ENCODE measurements at places on chromosomes 13 and 19.
A peak's percentile ranks its signal among the peaks of the same experiment; 100 is the strongest.

- ATAC-seq, result no peak
Observed at GRCh38 chr13:102825921-102826706, 19.7 kb upstream of the ERCC5 start.

GRCh38 chr19:49073514-49074378 lies 1.2 kb upstream of the KCNA7 start:
- ATAC-seq, result no peak

DNA sequence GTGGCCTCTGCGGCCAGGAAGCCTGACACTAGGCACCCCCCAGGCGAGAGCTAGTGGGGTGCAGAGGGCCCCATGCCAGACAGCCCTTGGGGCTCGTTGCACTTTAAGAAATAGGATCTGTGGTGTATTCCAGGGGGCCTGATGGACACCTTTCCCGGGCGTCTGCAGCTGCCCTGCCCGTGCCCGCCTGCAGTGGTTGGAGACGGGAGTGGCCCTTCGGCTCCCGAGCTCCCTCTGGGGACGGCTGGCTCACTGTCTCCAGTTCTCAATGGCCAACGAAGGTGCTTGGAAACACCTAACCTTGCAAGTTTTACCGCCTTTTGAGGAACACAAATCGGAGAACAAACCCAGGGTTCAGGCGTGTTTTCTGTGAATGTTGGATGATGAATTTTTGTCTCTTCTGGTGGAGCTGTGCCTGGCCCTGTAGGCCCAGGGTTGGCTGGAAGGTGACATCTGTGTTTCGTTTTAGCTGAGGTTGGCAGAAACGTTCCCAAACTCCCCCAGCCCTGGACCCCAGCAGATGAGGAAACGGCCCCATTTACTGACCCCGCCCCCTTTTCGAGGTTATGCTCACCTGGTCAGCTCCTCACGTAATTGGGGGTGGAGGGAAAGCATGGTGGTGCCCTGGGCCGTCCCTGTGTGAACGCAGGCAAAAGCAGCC lies 17.4 kb upstream of the NPAS1 start:
- no peak for ATAC-seq

DNA sequence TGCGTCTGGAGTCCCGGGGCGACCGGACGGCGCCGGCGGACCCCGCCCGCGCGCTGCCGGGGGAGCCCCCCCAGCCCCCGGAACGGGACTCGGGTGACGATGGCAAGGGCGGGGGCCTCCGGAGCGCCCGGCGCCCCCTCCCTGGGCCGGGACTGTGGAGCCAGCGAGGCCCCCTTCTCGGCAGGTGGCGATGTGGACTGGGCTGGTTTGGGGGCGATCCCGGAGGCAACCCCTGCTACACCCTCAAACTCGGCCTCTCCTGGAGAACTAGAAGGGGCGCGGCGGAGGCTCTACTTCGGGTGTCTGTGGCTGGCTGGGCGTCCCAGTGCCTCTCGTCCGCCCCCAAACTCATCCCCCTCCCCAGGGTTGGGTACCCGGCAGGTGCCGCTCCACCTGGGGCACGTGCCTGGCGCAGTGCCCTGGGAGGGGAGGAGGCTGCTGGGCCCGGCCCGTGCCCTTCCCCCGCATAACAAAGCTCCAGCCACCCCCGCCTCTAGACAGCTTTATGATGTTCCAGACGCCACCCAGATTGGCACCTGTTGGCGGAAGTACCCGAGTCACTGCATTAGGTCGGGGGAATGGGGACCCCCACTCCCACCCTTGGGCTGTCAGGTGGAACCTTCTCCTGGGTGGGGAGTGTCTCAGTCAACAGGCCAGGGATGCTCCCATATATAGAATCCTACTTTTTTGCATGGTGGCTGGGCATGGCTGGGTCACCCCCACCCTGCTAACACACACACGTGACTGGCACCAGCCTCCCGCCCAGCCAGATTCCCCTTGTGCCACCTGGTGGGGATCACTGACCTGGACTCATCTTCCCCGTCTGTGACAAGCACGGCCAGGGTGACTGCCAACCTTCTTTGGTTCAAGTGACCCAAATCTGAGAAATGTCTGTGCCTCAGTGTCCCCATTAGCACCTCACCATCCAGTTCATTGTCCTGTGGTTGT lies 722 bp downstream of the PKN1 start:
- peak; percentile 4 for ATAC-seq

DNA sequence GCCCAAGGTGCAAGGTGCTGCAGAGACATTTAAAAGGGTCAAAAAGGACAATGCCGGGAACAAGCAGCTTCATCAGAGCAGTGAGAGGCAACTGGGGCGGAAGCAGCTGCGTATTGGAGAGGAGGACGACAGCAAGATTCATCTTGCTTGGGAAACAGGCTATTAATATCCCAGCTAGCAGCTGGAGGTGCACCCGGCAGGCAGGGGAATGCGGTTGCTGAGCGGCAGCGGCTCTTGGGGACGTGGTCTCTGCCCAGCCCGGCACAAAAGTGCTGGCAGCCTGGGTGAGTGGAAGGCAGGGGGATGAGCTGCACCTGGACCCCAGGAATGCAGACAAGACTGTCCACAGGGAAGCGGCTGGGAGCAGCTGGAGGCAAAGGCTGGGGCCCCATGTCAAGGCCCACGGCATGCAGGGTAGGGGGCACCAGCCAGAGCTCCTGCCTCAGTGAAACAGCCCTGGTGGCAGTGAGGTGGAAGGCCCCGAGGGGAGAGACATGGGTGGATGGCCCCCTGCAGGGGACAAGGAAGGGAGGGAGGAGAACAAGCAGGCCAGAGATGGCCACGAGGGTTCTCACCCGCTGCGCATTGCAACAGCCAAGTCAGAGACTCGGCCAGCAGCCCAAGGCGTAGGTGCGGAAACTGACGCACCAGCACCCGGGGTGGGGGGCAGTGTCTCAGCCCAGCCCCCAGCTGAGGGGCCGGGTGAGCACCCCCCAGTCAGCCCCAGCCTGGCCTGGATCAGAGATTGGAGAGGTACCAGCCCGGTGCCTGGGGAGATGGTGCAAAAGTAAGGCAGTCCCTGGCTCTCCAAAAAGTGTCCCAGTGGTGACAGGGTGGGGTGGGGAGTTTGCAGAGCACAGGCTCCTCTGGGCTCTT lies 34.4 kb downstream of the PEPD start:
- ATAC-seq, result no peak

GRCh38 chr19:5206751-5207075 lies 133.9 kb downstream of the PTPRS start:
- ATAC-seq, result no peak

DNA sequence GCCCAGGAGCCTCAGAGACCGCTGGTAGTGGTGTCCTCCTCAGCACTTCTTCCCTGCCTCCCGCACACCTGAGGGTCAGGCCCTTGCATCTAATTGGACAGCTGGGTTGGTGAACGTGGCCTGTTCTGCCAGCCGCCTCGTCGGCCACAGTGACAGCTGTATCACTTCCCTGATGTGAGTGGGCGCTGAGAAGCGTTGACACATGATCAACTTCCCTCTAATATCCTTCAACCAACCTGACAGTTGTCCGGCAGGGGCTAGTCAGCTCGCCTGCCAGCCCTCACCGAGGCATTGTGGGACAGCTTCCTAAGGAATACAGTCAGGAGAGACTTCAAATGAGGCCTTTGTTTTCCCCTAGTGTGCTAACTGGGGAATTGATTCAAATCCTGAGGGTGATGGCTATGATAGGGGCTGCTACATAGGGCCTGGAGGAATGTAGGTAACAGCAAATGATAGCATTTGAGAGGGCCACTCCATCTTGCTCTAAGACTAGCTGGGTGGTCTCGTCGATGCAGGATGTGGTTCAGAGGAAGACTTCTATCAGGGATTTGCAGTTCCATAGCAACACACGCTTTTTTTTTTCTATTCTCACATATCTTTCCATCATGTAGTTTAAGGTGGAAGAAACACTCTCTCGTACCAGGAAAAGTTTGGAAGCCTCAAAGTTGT lies 230.8 kb downstream of the TSHZ3 start:
- ATAC-seq, result peak; percentile 31

- ATAC-seq, result peak; percentile 81
Observed at GRCh38 chr19:38387550-38388348, at the start of gene GGN. Gene GGN, minus strand, starts transcription at chr19:38388034. Its CDS starts 773 bp downstream, at chr19:38387261.

DNA sequence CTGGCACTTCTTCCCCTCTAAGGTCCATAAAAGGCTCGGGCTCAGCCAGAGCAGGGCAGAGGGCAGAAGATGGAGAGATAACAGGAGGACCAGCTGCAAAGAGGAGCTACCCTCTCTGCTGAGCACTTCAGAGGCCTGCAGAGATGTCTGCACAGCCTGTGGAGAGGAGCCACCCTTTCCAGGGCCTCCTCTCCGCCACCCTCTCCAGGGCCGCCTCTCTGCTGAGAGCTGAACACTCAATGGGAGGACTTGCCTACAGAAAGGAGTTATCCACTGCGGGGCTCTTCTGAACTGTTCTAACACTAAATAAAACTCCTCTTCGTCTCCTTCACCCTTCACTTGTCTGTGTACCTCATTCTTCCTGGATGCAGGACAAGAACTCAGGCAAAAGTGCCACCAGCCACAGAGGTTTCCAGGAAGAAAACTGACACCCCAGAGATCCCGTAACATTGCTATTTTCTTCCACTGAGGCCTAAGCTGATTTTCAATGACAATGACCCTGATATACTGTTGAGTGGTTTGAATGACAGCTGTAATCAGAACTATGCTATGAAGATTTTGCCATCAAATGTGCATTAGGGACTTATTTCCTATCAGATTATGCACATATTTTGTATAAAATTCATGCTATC lies 16.2 kb upstream of the TSC22D1 start:
- ATAC-seq, result no peak

- no peak for ATAC-seq
Observed at GRCh38 chr19:53521373-53522202, 16.4 kb upstream of the ZNF331 start.

DNA sequence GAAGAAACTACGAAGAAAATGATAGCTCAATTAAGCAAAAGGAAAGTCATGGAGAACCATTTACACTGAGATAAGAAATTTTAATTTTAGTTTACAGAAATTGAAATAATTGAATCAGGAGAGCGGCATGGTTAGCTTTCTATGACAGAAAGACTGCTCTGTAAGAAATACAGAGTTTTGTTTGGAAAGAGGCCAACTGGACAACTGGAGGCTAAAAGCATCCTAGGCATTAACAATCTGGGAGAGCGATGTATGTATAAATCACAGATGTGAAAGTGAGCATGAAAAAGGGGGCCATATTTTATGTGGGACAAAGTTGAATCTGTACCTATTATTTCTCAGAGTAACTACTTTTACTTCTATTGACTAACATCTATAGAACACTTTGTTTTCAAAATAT lies 1608.8 kb upstream of the PCDH20 start:
- no peak for ATAC-seq

- no peak for ATAC-seq
Observed at GRCh38 chr13:23750383-23751121, 138.6 kb downstream of the MIPEP start.

- no peak for ATAC-seq
Observed at GRCh38 chr19:4425537-4425936, 23.1 kb downstream of the CHAF1A start.

DNA sequence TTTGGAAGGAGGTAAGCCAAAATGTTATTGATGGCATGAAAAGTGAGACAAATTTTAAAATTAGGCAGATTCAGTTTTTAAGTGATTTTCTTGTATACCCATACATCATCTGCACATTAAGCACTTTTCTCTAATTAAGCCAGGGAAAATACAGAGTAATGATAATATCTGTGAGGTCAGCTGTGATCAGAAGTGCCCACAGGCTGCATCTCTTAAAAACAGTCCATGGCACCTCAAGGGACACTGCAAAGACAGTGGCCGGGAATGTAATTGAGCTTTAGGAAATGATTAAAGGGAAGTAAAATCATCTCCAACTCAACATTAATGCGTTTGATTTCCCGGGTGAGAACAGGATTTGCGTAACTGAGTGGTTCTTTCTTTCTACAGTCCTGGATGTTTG lies 2.0 kb downstream of the COL4A1 start:
- no peak for ATAC-seq

DNA sequence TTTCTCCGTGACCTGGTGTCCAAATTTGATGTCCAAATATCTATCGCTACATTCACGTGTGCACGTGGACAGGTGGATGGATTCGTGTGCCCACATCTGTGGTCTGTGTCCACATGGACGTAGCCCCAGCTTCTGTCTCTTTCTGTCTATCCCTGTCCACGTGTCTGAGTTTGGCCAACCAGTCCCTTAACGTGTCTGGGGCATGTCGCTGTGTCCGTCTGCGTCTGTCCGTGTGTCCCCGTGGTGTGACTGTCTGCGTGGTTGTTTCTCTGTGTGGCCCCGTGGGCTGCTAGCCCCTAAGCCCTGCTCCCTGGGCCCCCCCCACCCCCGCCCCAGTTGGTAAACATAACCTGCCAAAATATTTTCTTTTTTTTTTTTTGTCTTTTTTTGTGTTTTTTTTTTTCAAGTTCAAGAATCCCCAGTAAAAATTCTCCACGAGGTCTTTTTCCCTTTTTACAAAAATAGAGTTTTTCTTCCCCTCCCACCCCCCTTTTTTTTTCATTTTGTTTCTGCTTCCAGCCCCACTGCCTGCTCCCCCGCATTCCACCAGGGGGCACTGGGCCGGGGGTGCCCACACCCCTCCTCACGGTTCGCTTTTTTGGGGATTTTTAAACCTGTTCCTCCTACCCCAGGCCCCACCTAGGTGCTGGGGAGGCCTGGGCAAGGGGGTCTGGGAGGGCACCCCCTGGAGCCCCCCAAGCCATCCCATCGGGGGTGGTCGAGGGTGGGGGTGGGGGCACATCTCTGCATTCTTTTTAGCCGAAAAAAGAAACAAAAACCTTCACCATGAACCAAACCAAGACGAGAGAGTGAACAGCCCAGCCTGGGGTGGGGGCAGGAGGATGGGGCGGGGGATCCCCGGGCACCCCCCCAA lies 18.3 kb downstream of the PRKCSH start:
- ATAC-seq, result no peak

DNA sequence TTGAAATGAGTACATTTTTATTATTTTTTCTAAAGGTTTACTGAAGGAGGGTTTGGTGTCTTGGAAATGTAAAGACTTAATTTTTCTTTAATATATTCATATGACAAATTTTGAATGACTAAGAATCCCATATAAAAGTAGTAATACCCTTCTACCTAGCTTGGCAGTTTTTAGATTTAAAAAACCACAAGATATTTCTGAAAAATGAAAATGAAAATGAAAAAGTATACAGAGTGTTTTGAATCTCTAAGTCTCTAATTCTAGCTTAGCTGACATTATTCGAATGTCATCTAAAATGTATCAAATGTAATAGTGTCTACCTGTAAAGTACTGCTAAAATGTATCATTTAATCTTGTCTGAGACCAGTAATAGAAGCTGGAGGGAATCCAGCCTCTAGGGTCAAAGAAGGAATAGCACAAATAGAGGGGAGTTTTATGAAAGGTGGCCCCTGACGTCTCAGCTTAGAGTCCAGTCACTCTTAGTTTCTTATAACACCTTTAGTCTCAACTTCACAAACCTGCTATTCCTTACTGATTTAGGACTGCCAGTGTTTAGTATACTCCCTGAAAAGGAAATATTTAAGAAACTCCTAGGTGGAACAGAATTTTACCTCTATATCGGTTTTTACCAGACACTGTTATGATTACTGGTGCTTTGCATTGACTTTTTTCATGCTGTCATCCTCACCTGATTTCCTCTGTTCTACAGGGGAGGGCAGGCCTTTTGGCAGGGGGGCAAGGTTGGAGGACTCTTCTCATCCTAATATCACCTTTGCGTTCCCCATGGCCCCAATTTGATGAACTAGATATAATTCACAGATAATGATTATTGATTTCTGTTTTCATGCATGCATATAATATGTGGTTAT lies 16.2 kb upstream of the MIR17HG start:
- ATAC-seq, result no peak
